Placental pericyte (primary cell): ENCODE measurements at places on chromosomes 5 and 9. TPM values are rescaled to one million over a fixed set of nuclear protein-coding genes. Genes with fewer than 3 reads are reported as not detected.

Gene FBP2
- not detected in 2 replicates for total RNA-seq

Gene SPATA31C1
- total RNA-seq = not detected in 2 replicates

Gene PCDHA10
- under 0.01 and 0.14 TPM in 2 replicates for total RNA-seq

Gene SNCB
- total RNA-seq = 0.14 TPM in 1 of 2 replicates, not detected in the other

Gene CAVIN4
- total RNA-seq = 0.66 and 3.7 TPM in 2 replicates

Gene PCDHGB4
- 28.2 and 30.4 TPM in 2 replicates for total RNA-seq

Gene ADGRV1
- total RNA-seq = 0.14 and 0.66 TPM in 2 replicates

Gene IL33
- 67.2 and 175 TPM in 2 replicates for total RNA-seq
